ENCODE measurements at places on chromosomes 5 and 9.

GRCh38 chr9:5518171-5518936 is 8.0 kb downstream of the PDCD1LG2 start:
- DNase-seq = no peak

GRCh38 chr5:1656271-1656975 is 132.7 kb upstream of the LPCAT1 start:
- DNase-seq = no peak

DNA sequence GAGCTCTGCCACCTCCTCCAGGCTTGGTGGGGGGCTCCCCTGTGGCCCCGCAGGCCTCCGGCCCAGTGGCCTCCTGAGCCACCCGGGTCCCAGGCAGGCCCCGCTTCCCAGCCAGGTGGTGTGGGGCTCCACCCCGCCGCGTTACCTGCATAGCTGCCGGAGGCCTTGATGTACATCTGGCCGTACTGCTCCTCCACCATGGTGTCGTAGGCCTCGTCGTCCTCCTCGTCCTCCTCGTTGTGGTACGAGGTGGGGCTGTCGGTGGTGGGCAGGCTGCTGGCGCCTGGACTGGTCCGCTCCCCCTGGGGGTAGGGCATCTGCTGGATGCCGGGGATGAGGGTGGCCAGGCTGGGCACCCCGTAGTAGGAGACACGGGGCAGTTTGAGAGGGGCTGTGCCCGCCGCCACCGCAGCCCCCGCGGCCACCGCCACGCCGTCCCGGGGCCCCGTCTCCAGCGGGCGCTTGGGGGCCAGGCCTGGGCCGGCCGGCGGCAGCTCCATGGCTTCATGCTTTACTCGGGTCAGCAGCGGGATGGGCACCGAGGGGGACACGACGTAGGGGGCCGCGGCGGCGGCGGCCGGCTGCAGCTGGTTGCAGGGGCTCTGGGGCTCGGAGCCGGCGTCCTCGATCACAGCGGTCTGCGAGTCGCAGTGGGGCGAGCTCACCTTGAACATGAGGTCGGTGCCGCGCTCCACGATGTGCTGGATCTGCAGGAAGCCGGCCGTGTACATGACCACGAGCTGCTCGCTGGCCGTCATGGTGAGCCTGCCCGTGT is 45.4 kb downstream of the NACC2 start:
- DNase-seq = no peak

DNA sequence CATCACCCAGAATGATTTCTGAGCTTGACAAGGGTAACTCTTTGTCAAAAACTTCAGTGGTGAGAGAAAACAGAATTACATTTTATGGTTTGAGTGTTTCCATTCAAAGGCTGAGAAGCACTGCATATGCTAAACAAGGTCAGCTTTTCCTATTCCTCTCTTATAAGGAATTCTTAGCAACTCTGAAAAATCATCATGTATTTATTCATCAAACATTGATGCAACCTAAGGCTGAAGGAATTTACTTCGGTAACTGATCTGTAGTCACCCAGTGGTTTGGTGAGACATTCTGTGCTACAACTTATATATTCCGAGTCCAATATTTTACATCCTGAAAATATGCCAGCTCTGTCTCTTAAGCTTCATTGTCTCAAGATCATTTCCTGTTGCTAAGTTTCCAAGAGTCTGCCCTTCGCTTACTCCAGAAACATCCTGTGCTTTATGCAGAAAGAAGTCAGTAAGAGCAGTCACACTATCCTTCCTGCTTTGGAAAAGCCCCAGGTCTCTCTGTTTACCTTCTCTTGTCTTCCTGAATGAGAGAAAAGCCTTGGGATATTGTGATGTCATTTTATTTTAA is 176.6 kb upstream of the TBCA start:
- DNase-seq = no peak

GRCh38 chr9:38732885-38733284 is 13.0 kb upstream of the FAM240B start:
- no peak for DNase-seq

DNA sequence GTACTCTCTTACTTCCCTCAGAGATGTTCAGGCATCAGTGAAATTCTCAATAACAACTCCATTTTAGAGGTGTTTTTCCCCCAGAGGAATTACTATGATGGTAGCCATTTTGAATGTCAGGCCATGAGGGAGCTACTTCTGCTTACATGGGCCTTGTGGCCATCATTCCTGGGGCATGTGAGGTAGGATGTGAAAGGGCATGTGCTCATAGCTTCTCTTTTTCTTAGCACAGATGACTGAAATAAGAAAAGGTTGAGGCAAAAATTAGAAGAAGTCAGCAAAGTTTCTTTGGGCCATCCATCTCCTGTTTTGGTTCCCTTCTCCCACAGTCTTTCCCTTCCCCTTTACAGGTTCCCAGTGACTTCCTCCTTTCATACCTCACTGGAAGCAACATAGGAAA is 68.8 kb downstream of the FEM1C start:
- DNase-seq = no peak

GRCh38 chr9:71685394-71685793 is 82.9 kb downstream of the CEMIP2 start:
- peak; percentile 62 for DNase-seq

- no peak for DNase-seq
These were observed 3.3 kb upstream of the SNX18 start for GRCh38 chr5:54514291-54514690.

- DNase-seq = no peak
These were observed 343.6 kb downstream of the SPATA31D1 start for GRCh38 chr9:82332018-82332773.

GRCh38 chr5:41508696-41509398 is 1.6 kb downstream of the PLCXD3 start:
- DNase-seq = no peak

Measured in dermis microvascular lymphatic vessel endothelial cell (primary cell).